ENCODE measurements at places on chromosomes 1 and 21. TPM values are rescaled to one million over a fixed set of nuclear protein-coding genes. Genes with fewer than 3 reads are reported as not detected.

Gene PYGO2
- 19.7 TPM for total RNA-seq

Gene C8B
- not detected for total RNA-seq

Gene HES4
- 3.0 TPM for total RNA-seq

Gene PROK1
- not detected for total RNA-seq
